ENCODE measurements at places on chromosomes 12 and 14.

DNA sequence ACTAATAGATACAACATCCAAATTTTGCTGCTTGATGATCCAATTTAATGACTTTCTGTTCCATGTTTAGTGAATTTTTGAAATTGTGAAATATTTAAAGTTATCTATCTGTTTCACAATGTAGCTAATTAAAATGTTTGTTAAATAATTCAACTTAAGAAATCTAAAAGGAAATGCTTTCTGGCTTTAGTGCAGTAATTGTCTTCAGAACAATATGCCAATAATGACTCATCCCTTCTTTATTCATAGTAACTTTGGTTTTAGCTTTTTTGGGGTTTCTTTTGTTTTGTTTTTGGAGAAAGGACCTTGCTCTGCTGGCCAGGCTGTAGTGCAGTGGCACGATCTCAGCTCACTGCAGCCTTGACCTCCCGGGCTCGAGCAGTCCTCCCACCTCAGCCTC lies 479.2 kb upstream of the RGS6 start:
- DNase-seq, result peak; percentile 74

DNA sequence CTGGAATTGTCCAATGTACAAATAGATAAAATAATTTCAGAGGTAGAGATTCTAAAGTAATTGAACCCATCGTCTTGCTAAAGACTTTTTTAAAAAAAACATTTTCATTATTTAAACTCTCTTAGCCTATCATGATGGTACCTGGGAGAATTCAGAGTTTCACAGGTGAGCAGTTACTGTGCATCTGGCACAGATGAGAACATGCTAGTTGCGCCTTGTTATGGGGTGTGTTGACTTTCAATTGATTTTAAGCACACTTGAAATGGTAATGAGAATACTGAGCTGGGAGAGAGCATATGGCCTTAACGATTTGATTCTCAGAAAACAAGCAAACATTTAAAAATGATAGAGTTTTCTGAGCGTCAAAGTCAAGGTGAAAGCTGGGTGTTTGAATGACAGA lies 66.6 kb downstream of the FLRT2 start:
- DNase-seq, result no peak

- DNase-seq, result no peak
Observed at GRCh38 chr12:26135010-26135420, 10.2 kb upstream of the BHLHE41 start.

DNA sequence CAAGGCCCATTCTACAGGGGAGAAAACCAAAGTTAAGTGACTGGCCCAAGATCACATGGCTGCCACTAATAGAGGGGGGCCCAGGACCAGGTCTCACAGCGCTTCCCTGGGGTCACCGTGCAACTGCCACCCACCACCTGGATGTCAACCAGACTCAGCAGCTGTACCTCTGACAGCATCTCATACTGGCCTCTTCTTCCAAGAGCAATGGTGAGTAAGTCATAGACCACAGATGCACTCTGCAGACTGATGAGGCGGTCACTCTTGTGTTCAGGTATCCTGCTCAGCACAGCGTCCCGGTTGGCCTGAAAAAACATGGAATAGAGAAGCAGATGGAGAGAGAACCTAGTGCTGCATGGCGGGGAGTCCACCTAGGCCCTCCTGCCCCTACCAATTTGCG lies 139.9 kb downstream of the TTC7B start:
- DNase-seq, result no peak

All from AG10803 (cell line).